ENCODE measurements at places on chromosomes 2 and 18.

- DNase-seq, result peak; percentile 91
These were observed 10.7 kb downstream of the STEAP3 start for GRCh38 chr2:119234021-119235019.

DNA sequence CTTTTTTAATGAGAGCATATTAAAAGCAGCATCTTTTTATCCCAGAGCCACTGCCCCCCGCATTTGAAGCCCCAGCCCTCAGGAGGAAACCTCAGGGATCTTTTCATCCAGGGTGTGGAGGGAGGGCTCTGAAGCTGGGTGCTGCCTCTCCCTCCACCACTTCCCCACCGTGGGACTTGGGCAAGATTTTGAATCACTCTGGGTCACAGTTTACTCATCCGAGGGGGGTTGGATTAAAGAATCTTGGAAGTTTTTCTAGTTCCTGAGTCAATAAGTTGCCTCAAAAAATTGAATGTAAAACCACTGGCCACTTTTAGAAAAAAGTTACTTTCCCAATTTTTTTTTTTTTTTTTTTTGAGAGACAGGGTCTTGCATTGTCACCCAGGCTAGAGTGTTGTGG, 62.0 kb upstream of the ANKRD44 start:
- DNase-seq, result no peak

- DNase-seq, result no peak
These were observed 20.2 kb upstream of the SSB start for GRCh38 chr2:169778446-169778845.

GRCh38 chr18:13915995-13916431, 677 bp upstream of the MC2R start:
- DNase-seq, result no peak

DNA sequence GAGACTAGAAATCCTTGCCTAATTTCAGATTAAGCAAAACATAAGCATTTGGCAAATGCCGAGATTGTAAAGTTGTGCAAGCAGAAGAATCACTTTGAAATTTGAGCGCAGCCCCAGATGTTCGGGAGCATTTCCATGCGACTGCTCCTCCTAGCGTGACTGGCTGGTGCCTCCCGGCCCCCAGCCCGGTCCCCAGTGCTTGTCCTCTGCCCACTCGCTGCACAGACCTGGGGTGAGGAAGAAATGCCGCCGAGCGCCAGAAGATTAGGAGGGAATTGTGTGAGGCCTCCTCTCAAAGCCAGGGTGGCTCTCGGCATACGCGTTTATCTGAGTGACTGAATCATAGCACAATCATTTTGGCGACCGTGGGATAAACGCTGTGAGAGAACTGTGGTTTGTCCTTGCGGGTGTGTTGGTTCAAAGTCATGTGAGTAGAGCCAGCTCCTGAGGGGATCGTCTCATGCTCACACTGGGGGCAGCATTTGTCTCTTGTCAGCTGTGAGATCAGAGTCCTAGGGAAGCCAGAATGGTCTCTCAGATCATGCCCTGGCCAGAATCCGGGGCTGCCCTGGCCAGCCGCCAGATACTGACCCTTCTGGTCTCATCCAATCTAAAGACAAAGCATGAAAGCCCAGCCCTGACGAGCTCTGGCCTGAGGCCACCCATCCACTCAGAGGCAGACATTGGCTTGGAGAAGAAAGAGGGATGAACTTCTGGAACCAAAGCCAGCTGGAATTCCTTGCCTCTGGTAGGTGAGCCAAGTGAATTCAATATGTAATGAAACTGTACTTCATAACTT, 189.3 kb downstream of the SH3RF3 start:
- no peak for DNase-seq

- DNase-seq, result no peak
These were observed 33.6 kb upstream of the AP1S3 start for GRCh38 chr2:223870840-223871611.

GRCh38 chr18:71998547-71999097, 545.5 kb downstream of the CBLN2 start:
- DNase-seq, result no peak
